Pancreas (tissue), 10 donors: ENCODE measurements at places on chromosomes 1 and 21.
A peak's percentile ranks its signal among the peaks of the same experiment; 100 is the strongest.

DNA sequence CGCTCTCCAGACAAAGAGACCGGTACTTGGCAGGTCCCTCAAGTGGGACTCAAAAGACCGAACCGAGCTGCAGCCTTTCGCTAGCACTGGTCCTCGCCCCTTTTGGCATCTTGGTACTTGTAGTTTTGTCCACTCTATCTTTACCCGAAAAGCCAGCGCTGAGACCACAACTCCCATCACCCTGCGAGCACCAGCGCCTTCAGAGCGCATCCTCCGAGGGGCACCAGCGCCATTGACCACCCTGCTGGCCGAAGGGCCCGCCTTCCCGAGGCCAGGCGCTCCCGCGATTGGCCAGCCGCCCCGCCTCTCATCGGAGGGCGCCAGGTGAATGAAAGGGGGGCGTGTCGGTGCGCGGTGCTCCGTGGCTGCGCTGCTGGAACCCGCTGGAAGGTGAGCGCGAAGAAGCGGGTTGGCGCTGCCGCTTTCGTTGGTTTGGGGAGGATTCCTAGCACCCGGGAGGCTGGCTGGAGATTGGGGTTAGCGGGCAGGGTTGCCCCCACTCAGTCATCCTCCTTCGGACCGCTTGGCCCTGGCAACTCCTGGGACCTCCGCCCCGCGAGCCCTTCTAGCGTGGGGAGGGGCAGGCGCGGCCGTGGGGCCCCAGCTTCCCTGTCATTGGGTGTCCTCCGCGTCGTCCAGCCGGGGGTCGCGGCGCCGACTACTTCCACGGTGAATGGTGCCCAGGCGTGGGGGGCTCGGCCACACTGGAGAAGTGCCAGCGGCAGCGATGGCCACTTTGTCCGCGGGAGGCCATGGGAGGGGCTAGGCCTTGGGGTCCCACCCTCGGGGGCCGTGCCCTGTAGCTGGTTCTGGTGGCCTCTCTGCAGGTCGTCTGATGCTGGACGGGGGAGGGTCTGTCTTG, at the start of gene ZBTB8B:
ZBTB8B (plus strand) TSS at position 357 of the 862 bp plus-strand sequence. CDS start 5,553 bp downstream, outside the sequence.
- peak; percentile 90 for DNase-seq

- peak; percentile 50 for DNase-seq
Measured at GRCh38 chr1:9235096-9235459, 504 bp downstream of the H6PD start.

GRCh38 chr21:41169701-41170100, 1.7 kb downstream of the BACE2 start:
- DNase-seq: no peak

- DNase-seq: no peak
Measured at GRCh38 chr1:212157252-212157651, 121.7 kb downstream of the DTL start.
